Ascending aorta (tissue), 2 donors: ENCODE measurements at places on chromosomes 2 and 18.

GRCh38 chr2:71603851-71604725 is 150.7 kb downstream of the DYSF start:
- H3K4me3 ChIP-seq, result no peak overlapping the region
- no peaks in the 10 kb centered on the region for H3K4me1 ChIP-seq
- H3K27ac ChIP-seq, result no peak overlapping the region
- no peaks in the 10 kb centered on the region for H3K36me3 ChIP-seq
- DNase-seq, result no peak

GRCh38 chr18:22826726-22827125 is 106.4 kb upstream of the RBBP8 start:
- H3K4me1 ChIP-seq, result no peaks in the 10 kb centered on the region
- H3K27ac ChIP-seq, result no peak overlapping the region
- DNase-seq, result no peak
- H3K36me3 ChIP-seq, result no peaks in the 10 kb centered on the region
- H3K27me3 ChIP-seq, result no peaks in the 10 kb centered on the region

GRCh38 chr2:149815941-149816340 is 228.4 kb upstream of the MMADHC start:
- DNase-seq, result no peak
- no peaks in the 10 kb centered on the region for H3K27me3 ChIP-seq
- H3K36me3 ChIP-seq, result no peaks in the 10 kb centered on the region
- H3K27ac ChIP-seq, result no peak overlapping the region

GRCh38 chr18:22752014-22752413 is 181.1 kb upstream of the RBBP8 start:
- no peak for DNase-seq
- H3K4me3 ChIP-seq, result no peak overlapping the region
- H3K4me1 ChIP-seq, result no peaks in the 10 kb centered on the region
- no peaks in the 10 kb centered on the region for H3K36me3 ChIP-seq
- H3K27ac ChIP-seq, result no peak overlapping the region
- no peaks in the 10 kb centered on the region for H3K27me3 ChIP-seq

GRCh38 chr2:83376731-83377130 is 1082.3 kb downstream of the SUCLG1 start:
- DNase-seq, result no peak
- H3K4me3 ChIP-seq, result no peak overlapping the region
- H3K27ac ChIP-seq, result no peak overlapping the region
- H3K27me3 ChIP-seq, result no peaks in the 10 kb centered on the region
- no peaks in the 10 kb centered on the region for H3K36me3 ChIP-seq
- H3K4me1 ChIP-seq, result no peaks in the 10 kb centered on the region

DNA sequence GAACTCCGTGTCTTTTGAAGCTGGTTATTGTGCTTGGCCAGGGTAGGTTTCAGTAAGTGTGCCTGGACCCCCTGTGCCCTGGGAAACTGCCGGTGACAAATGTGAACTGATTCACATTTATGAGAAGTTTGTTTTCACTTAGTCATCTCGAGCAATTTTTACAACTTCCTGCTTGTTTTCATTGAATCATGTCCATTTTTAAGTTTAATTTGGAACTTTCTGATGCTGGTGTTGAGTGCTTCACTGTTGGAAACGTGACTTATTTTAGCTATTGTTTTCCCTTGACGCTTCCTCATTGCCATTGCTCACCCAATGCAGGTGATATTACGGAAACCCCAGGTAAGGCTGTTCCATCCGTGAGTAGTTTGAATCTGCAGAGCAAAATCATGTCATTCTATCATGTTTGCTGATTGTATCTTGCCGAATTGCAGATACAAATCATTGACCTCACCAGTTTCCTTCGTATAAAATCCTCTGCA is 97.2 kb downstream of the RTN4 start:
- H3K4me1 ChIP-seq, result no peaks in the 10 kb centered on the region
- H3K36me3 ChIP-seq, result no peaks in the 10 kb centered on the region
- H3K27me3 ChIP-seq, result no peaks in the 10 kb centered on the region
- no peak overlapping the region for H3K4me3 ChIP-seq
- H3K27ac ChIP-seq, result no peak overlapping the region

DNA sequence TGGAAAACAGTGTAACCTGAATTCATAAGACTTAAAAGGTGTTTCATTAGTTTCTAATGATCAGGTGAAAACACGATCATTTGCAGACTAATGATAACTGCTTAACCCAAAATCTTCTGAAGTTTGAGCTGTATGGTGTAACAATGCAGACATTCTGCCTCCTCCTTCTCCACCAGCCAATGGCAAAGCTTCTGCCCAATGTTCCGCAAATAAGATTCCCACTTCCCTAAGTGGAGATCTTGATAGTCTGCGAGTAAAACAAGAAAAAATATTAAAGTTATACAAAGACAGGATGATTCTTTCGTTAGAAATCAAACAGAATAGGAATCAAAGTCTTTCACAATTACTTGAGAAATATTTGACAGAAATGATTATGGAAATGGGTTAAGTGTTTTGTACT is 8.1 kb downstream of the C2orf42 start:
- H3K36me3 ChIP-seq, result peaks cover 6% of the 10 kb centered on the region
- no peak overlapping the region for H3K4me3 ChIP-seq
- no peaks in the 10 kb centered on the region for H3K27me3 ChIP-seq

DNA sequence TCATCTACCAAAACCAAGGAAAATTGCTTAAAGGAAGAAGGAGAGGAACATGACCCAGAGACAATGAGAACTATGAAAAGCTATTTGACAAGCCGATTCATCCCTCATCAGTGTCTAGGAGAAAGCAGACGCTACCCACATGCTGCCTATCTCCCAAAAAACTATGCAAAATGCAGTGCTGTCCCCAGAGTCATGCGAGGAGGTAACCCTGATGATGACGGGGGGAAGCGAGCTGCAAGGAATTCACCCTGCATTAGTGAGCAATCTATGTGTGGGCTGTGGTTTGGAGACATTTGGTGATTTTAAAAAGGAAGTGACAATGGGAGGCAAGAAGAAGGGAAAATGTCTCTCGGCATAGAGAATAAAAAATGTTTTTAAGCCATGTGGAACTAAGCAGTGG is 472.7 kb downstream of the CMPK2 start:
- no peak for DNase-seq
- no peaks in the 10 kb centered on the region for H3K27me3 ChIP-seq

- H3K4me3 ChIP-seq, result no peak overlapping the region
- no peak overlapping the region for H3K27ac ChIP-seq
- H3K27me3 ChIP-seq, result no peaks in the 10 kb centered on the region
- H3K4me1 ChIP-seq, result peaks cover 6% of the 10 kb centered on the region
- no peak for DNase-seq
- H3K36me3 ChIP-seq, result no peaks in the 10 kb centered on the region
These were observed 3.8 kb downstream of the VIT start for GRCh38 chr2:36700311-36700710.

DNA sequence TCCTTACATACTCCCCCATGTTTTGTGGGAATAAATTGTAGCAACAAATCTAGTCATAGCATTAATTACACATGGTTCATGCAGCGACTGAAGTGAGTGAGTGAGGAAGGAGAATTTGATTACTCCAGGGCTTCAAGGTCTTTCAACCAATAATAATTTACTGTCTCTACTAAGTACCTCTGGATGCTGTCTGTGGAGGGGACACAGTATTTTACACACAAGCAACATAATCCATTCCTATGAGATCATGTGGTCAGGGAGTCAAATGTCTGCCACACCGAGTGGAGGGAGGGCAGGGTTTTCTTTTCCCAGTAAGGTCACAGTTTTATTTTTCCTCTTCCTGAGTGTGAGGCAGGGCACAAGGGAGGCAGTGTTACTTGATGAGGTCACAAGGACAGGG is 334.7 kb upstream of the CELF4 start:
- no peak overlapping the region for H3K4me3 ChIP-seq
- no peak overlapping the region for H3K27ac ChIP-seq
- DNase-seq, result no peak
- H3K27me3 ChIP-seq, result no peaks in the 10 kb centered on the region
- H3K4me1 ChIP-seq, result no peaks in the 10 kb centered on the region

DNA sequence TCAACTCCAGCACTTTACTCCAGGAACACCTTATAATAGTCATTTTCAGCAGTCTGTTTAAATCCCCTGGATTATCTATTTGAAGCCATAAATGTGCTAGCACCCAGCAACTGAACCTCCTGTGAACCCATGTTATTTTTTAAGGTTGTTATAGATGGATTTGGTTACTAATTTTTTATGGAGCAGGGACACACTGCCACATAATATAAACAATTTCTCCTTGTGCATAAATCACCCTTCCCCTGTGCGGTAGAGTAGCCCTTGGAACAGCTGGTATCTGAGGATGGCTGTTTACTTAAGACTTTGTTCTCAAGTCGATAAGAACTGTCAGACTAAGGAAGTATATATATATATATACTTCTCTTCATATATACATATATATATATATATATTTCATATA is 367.4 kb downstream of the EPHA4 start:
- H3K36me3 ChIP-seq, result no peaks in the 10 kb centered on the region
- DNase-seq, result no peak
- no peak overlapping the region for H3K4me3 ChIP-seq

DNA sequence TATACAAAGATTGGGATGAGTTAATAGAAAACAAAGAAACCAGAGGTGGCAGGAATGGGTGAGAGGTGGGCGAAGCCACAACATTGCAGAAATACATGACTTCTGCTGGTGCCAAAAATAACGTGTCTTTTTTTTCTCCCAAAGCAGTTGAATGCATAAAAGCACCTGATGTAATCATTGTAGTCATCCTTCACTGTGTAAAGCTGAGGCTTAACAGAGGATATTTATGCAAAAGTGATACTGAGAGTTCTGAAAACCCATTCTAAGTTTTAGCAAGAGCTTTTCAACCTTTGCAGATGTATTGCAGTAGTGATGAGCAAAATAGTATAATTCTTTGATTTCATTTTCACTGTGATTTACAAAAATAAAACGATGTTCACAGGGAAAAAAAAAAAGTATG is 173.0 kb downstream of the PTGR3 start:
- no peaks in the 10 kb centered on the region for H3K27me3 ChIP-seq
- no peak overlapping the region for H3K4me3 ChIP-seq
- H3K4me1 ChIP-seq, result no peaks in the 10 kb centered on the region
- DNase-seq, result no peak
- no peaks in the 10 kb centered on the region for H3K36me3 ChIP-seq

DNA sequence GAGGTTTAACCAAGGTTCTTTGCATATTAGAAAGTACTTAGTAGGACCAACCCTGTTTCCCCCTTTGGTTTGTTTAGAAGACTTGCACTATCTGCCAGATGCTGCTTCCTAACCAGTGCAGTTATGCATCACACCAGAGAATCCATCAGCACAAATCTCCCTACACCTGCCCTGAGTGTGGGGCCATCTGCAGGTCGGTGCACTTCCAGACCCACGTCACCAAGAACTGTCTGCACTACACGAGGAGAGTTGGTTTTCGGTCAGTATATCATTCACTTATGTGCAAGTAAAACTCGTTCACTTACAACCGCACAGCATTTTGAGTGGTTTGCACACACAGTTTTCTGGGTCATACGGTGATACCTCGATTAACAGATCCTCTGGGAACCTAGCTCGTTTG is 69.7 kb downstream of the ZNF532 start:
- H3K27ac ChIP-seq, result no peak overlapping the region
- H3K36me3 ChIP-seq, result peaks cover 6% of the 10 kb centered on the region
- no peaks in the 10 kb centered on the region for H3K27me3 ChIP-seq
- no peak for DNase-seq
- peaks cover 31% of the 10 kb centered on the region for H3K4me1 ChIP-seq
- no peak overlapping the region for H3K4me3 ChIP-seq

DNA sequence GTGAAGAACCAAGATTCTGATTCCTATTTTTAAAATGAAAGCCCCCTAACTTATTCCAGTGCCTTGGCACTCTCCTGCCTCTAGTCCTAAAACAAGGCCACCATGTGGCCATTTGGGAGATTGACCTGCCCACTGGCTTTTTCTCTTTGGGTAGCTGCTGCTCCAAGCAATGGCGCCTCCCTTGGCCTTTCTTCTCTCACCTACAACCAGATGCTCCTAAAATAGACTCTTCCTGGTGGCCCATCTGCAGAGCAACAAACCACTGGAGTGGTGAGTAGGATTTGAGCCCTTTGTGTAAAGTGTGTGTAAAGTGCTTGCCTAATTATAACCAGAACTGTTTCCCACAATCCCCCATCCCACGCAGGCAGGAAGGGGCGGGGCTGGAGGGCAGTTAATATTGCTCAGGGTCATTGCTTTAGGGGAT is 114.2 kb downstream of the FHOD3 start:
- H3K36me3 ChIP-seq, result no peaks in the 10 kb centered on the region
- no peaks in the 10 kb centered on the region for H3K4me1 ChIP-seq
- DNase-seq, result no peak
- no peak overlapping the region for H3K4me3 ChIP-seq

GRCh38 chr2:238901461-238902057 is 53.7 kb downstream of the TWIST2 start:
- no peaks in the 10 kb centered on the region for H3K4me1 ChIP-seq
- no peak overlapping the region for H3K27ac ChIP-seq
- no peak overlapping the region for H3K4me3 ChIP-seq

GRCh38 chr2:172561270-172561669 is 5.4 kb downstream of the PDK1 start:
- peaks cover 2% of the 10 kb centered on the region for H3K36me3 ChIP-seq
- H3K27me3 ChIP-seq, result no peaks in the 10 kb centered on the region
- no peak for DNase-seq

GRCh38 chr2:240579771-240580614 is 6.5 kb upstream of the CAPN10 start:
- H3K4me1 ChIP-seq, result peaks cover 7% of the 10 kb centered on the region
- H3K4me3 ChIP-seq, result no peak overlapping the region
- H3K27ac ChIP-seq, result peak overlapping the region; percentile 48
- DNase-seq, result peak; percentile 86
- peaks cover 35% of the 10 kb centered on the region for H3K36me3 ChIP-seq

- H3K27me3 ChIP-seq, result no peaks in the 10 kb centered on the region
- H3K27ac ChIP-seq, result no peak overlapping the region
- peak overlapping the region; percentile 84 for H3K4me3 ChIP-seq
- H3K4me1 ChIP-seq, result no peaks in the 10 kb centered on the region
These were observed 1.4 kb downstream of the GCFC2 start for GRCh38 chr2:75709297-75709696.

- no peak overlapping the region for H3K4me3 ChIP-seq
- no peak for DNase-seq
- no peaks in the 10 kb centered on the region for H3K4me1 ChIP-seq
- no peak overlapping the region for H3K27ac ChIP-seq
These were observed 18.5 kb downstream of the GPR35 start for GRCh38 chr2:240643811-240644150.

- H3K36me3 ChIP-seq, result no peaks in the 10 kb centered on the region
- H3K27ac ChIP-seq, result no peak overlapping the region
- H3K4me1 ChIP-seq, result no peaks in the 10 kb centered on the region
- H3K4me3 ChIP-seq, result no peak overlapping the region
These were observed 52.4 kb downstream of the FAM168B start for GRCh38 chr2:131040661-131041401.
